ENCODE measurements at places on chromosomes 12 and 14.

DNA sequence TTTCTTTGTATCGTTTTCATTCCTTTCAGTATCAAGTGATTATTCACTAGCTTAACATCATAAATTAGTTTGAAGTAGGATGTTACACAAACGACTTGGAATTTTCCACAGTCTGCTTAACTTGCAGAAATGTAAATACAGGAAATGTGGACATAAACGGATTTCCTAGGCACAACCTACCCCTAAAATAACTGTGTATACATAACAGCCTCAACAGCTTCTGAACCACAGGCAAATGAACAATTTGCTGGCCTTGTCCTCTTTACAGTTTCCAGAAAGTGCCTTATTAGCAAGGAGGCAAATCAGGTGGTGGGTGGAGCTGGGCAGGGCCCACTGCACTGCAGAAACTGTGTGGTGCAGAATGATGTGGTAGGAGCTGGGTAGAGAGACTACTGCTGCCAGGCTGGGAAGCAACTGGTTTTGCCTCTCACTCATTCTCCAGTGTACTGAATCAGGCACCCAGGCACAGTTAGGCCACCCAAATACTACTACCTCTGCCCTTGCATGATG, 14.1 kb downstream of the DRAM1 start:
- DNase-seq, result no peak

- DNase-seq, result no peak
Measured at GRCh38 chr12:92297405-92297804, 151.8 kb upstream of the BTG1 start.

- no peak for DNase-seq
Measured at GRCh38 chr14:38526826-38527501, 271.1 kb upstream of the CLEC14A start.

- DNase-seq, result no peak
Measured at GRCh38 chr12:80698256-80698655, 9.2 kb upstream of the MYF6 start.

DNA sequence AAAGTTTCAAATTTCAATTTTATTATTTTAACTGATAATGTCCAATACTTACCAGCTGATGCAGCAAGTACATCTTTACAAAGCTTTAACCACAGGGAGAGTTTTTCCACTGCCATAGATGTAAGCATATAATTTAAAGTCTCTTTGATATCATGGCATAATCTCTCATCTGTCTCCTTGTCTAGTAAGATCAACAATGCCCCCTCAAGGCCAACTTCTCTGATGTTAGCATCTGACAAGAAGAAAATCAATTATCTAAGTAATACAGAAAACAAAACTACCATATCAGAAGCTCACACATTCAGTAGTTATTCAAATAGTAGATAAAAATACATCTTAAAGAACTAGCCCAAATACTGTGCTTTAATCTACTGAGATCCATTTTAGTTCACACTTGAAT, 94.2 kb downstream of the HEATR5A start:
- DNase-seq, result no peak

GRCh38 chr14:87679866-87680265, 313.1 kb downstream of the GALC start:
- no peak for DNase-seq

GRCh38 chr14:73477618-73478266, 13.0 kb upstream of the RIOX1 start:
- DNase-seq, result no peak

- no peak for DNase-seq
Measured at GRCh38 chr12:124837958-124838803, 25.5 kb downstream of the SCARB1 start.

DNA sequence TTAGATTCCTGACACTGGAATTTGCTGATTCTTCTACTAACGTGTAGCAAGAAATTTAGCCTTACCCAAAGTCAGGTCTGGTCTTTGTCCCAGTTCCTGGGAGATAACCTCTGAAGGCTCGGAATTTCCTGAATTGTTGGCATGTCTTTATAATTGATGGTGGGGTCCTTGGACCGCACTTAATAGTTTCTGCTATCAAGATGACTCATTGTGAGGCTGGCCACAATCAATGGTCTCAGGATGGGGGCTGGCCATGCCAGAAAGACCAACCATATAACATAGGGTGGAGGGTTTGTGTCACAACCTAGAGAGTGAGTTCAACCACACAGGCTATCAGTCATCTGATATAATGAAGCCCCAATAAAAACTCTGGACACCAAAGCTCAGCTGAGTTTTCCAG, 259.7 kb downstream of the DAD1 start:
- DNase-seq, result no peak

- DNase-seq, result no peak
Measured at GRCh38 chr14:69696204-69696527, 70.8 kb upstream of the SRSF5 start.

DNA sequence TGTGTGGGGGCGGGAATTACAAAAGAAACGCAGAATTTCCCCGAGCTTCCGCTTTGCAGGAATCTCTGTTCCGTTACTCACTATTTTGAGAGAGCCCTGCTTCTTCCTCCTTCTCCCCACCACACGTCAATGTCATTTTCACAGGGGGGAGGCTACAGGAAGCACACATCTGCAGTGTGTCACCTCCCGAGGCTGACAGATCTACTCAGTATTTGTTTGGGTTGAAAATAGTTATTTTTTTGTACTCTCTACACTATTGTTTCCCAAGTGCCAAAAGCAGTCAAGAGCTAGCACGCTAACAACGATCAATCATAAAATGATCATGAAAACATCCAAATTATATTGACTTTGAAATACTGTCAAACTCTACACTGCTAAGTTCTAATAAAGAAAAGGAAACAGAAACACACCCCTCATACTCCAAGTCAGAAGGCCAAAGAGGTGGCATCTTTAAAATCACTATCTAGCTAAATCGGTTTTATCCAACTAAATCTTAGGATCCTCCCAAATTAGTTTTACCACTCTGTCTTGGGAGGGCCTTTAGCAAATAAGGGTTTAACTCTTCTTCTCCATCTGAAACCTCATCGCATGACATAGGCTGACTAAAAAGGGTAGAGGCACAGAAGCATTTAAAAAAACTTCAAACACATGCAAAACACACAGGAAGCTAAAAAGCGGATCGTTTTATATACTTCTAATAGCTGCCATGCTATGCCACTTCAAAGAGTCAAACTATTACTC, 51.8 kb downstream of the FOXN3 start:
- DNase-seq, result peak; percentile 13

- no peak for DNase-seq
Measured at GRCh38 chr12:57096748-57097553, 8.0 kb downstream of the NAB2 start.

DNA sequence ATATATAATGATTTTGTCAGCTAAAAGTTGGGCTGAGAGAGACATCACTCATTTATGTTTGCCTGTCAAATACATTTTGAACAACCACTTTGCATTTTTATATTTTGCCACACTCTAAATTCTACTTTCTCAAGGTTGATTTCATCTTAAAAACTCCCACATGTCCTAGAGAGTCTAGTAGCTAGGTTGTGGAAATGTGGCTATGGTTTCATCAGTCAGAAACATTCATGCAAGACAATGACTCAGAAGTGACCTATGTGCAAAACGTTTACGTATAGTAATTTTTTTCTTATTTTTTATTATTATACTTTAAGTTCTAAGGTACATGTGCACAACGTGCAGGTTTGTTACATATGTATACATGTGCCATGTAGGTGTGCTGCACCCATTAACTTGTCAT, 27.4 kb upstream of the PRKD1 start:
- DNase-seq, result no peak

GRCh38 chr14:55324812-55325211, 53.6 kb downstream of the FBXO34 start:
- DNase-seq, result no peak

DNA sequence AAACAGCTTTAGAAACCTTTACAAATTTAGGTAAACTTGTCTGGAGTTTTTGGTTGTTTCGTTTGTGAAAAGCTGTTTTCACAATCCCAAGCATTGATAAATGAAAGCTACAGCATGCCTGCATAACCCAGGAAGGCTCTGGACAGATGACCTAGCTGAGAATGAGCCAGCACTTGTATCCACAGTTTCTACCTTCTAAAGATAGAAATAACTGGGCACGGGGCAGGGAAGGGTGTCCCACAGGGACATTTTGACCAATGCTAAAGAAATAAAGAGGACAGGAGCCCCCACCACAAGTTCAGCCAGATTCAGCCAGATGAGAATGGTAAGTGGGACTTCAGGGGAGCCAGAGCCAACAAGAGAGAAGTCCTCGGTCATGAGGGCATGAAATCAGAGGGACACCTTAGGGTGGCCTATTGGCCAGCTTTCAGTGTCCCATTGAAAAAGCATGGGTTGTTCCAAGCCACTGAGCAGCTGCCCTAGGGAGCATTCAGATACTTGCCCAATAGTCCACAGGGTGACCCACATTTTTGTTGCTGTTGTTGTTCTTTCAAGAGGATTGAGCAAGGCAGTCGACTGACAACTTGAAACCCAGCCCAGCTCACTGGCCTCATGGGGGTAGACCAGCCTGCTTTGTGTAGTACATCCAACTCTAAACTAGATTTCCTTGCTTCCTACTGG, 140.3 kb upstream of the NUDT4 start:
- no peak for DNase-seq

DNA sequence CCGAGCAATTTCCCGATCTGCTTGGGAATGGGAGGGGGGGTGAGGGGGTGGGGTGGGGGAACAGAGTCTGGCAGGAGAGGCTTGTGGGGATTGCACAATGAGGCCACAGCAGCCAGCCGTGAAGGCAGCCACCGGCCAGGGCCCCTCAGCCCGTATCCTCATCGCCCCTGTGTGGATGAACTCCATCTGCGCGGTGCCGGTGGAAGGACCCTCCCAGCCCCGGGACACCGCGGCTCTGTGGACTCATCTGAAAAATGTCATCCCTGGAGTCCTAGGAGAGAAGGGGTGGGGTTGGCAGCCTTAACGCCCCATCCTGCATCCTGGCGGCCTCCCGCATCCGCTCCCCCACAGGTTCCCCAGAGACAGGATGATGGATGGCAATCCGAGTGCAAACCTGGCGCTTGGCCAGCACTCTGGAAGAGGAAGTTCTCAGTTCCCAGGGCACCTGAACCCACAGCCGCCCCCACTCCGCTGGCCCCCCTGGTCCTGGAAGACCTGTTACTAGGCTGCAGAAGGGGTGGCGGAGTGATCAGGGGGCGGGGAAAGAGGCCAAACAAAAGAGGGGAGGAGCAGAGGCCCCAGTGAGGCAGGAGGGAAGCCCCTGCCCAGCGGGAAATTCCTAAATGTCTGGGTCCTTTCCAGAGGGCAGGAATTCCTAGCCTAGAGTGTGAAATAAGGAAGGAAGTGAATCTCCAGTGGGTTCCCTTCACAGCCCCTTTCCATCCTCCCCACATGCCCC, 1.2 kb upstream of the TNFAIP2 start:
- DNase-seq, result no peak

- DNase-seq, result no peak
Measured at GRCh38 chr12:6644903-6645302, 2.3 kb downstream of the ACRBP start.

- DNase-seq, result no peak
Measured at GRCh38 chr12:125528281-125528680, 463.0 kb downstream of the AACS start.

DNA sequence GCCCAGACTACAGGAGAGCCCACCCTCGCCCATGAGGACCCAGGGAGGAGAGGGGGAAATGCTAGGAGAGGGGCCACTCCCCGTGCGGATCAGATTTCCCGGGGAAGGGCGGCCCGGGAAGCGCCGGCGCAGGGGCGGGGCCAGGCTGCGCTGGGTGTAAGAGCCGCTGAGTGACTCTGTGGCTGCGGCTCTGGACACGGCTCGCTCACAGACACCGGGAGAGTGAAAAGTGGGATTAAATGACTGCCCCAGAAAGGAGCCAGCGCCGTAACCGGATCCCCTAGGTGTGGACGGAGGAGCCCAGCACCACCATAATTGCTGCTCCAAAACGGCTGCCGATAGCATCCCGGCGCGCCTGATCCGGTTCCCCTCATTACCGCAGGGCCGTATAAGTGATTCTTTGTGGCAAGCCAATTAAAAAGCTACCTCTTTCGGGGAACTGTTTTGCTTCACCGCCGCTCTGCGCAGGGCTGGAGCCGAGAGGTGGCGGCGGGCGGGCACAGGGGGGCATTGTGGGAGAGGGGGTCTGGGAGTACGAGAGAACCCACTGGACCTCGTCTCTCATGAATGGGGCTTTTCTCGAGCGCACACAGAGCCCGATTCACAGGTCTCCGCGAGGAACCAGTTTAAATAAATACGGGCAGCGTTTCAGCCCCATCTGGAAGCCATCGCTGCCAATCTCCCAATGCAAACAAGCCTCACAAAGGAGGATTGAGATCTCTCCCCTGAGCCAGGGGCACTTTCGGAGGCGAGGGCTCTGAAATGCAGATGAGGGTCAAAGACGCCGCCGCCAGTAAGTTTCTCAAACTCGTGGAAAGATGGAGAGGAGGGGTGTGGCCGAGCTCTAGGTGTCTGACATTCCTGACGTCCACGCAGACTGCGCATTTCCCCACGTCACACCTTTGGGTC, 2.5 kb downstream of the COL2A1 start:
- no peak for DNase-seq

DNA sequence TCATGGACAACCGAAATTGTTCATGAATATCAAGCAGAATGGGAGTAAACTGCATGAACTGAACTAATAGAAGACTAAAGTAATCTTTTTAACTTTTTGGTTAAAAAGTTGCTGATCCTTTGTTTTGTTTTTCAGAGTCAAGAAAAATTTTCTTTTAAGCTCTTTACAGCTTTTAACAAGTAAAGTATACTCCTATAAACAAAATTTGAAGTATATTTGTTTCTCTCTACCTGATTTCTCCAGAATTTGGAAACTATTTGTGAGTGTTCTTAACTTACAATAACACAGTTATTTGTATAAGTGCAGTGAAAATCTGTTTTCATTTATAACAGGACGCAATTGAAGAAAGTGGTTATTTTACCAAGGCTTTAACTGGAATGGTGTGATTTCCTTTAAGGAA, 12.2 kb upstream of the LRRK2 start:
- DNase-seq, result no peak

DNA sequence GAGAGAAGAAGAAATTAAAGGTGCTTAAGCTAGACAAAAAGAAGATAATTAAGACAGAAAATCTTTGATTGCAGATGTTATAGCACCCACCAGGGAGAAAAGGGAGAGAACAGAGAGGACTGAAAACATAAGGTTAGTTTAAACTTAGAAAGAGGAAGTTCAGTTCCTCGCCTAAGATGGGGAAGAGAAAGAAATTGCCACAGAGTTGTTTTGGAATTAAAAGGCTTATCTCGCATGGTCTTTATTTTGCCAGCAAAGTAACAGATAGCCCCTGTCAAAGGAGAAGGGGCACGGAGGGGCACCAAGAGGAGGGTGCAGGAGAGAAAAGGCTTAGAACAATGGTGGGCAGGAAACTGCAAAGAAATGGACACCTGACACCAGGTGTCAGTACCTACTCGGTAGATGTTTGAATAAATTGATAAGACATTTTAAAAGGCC, 17.8 kb upstream of the OXA1L start:
- no peak for DNase-seq

GRCh38 chr12:19739195-19739776, 300.0 kb downstream of the AEBP2 start:
- DNase-seq, result no peak

DNA sequence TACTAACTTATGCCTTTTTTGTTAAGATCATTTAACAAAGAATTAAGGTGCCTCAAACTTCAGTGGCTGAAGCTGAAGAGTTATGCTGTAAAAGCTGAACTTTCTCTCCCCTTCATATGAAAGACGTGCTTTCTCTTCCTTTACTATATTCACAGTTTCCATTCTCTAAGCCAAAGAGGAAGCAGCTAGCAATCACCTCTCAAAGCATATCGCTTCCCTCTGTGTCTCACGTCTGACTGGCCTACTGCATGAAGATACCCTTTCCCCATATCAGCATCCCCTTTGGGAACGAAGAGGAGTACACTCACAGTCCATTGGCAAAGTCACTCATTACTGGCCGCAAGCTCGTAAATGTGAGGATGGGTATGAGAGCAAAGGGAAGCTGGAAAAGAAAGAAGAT, 34.9 kb downstream of the SLC11A2 start:
- no peak for DNase-seq

All from stimulated activated CD4-positive, alpha-beta T cell treated with anti-CD3 and anti-CD28 coated beads, Interleukin-1b, Interleukin-23, amount 100 ng/mL, for 1 hour (primary cell).